ENCODE measurements at places on chromosomes 7 and 10. TPM values are rescaled to one million over a fixed set of nuclear protein-coding genes. Genes with fewer than 3 reads are reported as not detected.

GRCh38 chr10:12727832-12728215 is 273.7 kb downstream of the CCDC3 start:
- DNase-seq: no peak

DNA sequence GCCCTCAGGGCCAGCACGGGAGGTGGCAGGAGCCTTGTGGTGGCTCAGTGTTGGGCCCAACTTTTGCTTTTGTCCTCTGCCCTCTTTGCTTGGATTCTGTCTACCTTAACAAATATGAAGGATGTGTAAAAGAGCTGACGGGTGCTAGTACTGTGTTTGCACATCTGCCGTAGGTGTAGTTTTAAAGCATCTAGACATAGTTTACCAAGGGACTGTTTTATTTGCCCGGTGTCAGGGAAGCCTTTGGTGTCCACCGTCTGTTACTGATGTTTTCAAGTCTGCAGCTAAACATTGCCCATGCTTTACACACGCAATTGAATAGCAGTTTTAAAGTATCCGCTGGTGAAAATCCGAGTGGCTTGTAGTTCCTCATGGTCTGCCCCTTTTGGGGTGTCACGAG is 87.8 kb downstream of the DYNC2I1 start:
- no peak for DNase-seq

DNA sequence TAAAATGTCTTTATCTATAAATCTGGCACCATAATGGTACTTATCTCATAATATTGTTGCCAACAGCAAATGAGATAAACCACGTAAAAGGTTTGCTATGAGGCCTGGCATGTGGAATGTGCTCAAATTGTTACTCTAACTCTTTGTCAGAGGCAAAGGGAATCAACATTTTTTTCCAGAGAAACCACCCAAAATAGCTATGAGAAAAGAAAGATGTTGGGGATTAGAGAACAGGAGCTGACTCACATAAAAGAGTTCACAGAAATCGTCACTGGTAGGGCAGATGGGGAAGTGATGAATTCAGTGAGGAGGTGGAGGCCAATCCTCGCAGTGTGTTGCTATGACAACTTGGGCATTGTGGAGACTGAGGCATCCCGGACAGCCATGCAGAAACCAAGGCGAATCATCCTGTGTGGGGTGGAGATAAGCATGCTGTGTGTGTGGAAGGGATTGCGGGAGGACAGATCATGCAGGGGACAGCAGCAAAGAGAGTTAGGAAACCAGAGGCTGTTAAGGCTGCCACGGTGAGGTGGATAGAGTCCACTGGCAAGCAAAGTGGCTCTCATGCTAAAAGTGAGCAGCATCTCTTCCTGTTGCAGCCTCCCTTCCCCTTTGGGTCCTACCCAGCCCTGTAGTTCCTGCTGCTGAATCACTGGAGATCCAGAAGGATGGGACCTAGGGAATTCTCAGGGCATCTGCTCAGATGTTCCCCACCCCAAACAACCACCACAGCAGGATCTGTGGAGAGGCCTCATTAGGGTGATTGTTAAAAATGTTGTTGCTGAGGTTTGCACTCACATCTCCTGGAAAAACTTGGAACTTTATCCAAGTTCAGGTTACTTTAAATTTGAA is 103.9 kb downstream of the CUBN start:
- DNase-seq: no peak

GRCh38 chr7:94395141-94396036 is 694 bp downstream of the COL1A2 start:
- DNase-seq: peak; percentile 96

Gene ZNF680
- 29.1 TPM for total RNA-seq

Gene AGBL3
- total RNA-seq: 0.62 TPM

Gene GNG11
- total RNA-seq: 31.6 TPM

Data from tongue (tissue), 3 donors.